HTR-8/SVneo (cell line): ENCODE measurements at places on chromosomes 2 and 18.

DNA sequence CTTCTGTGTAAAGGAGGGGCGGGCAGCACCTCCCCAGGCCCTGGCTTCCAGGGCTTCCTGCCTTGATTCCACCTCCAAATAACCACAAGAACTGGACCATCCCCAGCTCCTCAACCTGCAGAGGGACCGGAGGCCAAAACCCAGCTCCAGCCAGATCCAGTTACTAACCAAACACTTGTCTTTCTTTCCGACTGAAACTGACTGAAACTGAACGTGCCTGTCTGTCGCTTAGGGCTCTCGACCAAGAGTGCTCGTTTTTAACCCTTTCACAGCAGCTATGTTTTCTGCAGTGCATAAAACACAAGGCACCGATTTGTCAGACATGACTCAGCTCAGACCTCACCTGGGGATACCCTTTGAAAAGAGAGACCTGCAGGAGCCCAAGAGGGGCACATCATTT is 249.9 kb upstream of the SIX2 start:
- DNase-seq = no peak

DNA sequence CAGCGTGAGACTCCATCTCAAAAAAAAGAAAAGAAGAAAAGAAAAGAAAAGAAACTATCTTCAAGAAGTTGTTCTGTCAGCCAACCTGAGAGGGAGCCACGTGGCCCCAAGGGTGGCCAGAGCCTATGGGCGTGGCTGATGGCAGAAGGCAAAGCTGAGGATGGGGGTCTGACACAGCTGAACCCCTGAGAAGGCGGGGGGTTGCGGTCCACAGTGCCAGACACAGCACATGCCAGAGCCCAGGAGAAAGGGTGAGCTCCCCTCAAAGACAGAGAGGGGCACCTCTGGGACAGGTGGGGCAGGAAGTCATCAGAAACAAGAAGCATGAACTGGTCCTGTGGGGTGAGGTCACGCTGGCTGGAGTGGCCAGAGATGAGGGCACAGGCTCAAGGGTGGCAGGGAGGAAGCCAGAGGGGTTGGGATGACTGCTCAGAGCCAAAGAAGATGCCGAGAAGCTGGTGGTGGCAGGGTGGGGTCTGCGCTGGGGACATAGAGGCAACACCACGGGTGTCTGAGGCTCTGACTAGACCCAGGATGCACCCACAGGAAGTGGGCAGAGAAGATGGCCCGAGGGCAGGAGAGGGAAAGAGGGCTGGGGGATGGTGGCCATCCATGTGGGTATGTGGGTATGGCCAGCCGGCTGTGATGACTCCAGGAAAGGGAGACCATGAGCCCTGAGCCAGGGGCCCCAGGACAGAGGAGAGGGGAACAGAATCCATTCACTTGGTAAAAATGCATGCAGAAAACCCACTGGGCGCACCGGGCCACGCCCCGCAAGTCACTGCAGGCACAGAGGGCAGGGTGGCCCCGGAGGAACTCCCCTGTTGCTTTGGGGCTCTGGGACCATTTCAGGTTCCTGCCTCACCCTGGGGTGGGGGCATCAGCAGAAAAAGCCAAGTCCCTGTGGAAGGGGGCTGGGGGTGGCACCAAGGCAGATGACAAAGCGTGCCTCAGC is 8.4 kb downstream of the KIF1A start:
- no peak for DNase-seq

DNA sequence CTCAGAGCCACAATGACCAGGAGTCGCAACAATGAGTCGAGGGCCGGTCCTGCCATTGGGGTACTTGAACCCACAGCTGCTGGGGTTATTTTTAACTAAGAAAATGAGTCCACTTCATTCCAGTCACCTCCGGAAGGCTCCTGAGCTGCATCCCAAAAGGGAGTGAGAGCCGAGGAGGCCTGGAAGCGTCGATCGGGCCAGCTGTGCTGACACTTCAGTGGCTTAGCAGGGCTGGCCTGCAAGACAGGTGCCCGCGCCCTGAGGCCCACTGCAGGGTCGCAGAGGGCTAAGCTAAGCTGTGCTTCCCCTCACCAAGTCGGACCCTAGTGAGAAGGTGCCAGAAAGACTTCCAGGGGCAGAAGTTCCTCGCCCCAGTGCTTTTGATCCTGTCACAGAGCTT is 21.1 kb downstream of the TBC1D8 start:
- DNase-seq = no peak

DNA sequence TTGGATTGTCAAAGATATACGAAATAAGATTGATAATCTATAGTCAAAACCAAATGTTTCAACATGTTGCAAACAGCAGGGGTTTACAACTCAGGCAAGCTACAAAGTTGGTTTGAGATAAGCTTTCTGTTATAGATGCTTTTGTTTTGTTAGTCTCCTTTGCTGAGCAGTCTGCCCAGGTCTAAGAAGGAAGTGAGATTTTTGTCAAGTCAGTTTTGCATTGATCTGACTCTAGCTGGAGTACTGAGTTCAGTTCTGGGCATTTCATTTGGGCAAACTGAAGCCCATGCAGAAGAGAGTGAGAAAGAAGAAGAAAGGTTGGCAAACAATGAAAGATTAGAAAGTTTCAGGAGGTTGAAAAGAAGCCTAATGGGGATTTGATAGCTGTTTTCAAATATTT is 983.0 kb upstream of the SLC39A10 start:
- no peak for DNase-seq

- no peak for DNase-seq
These were observed 157.6 kb downstream of the DSEL start for GRCh38 chr18:67358947-67359346.

DNA sequence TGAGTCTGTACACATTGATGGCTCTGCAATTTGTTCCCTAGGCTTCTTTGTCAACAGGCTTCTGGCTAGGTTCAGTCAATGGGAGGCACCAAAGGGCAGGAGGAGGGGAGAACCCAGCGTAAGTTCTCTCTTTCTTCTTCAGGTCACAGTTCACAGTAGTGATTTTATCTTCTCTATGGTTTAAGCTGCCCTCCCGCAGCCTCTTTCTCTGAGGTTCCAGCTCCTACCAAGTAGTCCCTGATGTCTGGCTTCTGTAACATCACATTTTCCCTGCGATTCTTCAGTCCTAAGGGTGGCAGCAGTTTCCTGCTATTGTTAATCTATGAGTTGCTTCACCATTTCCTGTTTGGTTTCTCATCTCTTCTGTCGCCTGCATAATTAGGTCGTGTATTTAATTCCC is 107.4 kb downstream of the CPO start:
- peak; percentile 23 for DNase-seq

DNA sequence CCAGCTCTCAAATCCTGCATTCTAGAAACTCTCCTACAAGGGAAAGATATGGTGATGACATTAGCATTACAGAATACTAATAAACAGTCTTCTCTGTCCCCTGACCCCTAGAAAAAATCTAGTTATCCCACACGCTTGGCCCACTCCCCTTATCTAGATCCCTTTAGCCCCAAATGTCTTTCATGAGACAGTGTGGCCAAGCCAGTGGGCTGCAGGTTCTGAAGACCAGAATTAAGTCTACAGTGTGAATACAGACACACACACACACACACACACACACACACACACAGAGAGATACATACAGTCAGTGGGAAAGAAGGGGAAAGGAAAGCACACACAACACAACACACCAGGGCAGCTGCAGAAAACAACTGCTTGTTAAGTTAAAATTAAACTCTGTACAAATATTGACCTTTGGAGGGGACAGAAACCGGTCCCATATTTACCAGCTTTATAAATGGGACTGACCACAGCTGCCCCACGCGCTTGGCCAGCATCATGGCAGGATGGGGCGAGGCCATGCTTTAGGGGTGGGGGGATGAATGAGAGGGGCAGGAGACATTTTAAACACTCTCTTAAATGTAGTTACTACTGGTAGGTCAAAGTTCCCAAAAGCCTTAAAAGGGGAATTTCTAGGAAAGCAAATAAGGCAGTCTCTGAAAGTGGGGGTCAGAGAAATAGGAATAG is 49.1 kb downstream of the NHEJ1 start:
- DNase-seq = no peak
